ENCODE measurements at places on chromosomes 5 and 9.
A peak's percentile ranks its signal among the peaks of the same experiment; 100 is the strongest.

DNA sequence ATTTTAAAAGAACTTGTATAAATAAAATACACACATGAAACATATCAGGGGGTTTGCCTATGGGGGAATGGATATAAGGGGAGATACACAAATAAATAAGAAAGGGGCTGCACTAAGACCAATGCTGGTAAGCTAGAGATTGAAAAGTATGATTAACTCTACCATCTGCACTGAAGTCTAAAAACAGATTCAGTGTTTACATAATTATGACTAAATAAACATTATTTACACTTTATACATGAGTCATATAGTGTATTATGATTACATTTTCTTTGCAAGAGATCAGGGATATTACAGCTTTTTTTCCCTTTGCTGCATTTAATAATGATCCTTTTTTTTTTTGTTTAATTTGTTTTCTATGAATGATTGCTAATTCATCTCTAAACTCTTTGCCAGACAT, 367.9 kb downstream of the TMEM38B start:
- no peak for DNase-seq

GRCh38 chr9:79382044-79382443, 189.7 kb upstream of the TLE4 start:
- no peak for DNase-seq

DNA sequence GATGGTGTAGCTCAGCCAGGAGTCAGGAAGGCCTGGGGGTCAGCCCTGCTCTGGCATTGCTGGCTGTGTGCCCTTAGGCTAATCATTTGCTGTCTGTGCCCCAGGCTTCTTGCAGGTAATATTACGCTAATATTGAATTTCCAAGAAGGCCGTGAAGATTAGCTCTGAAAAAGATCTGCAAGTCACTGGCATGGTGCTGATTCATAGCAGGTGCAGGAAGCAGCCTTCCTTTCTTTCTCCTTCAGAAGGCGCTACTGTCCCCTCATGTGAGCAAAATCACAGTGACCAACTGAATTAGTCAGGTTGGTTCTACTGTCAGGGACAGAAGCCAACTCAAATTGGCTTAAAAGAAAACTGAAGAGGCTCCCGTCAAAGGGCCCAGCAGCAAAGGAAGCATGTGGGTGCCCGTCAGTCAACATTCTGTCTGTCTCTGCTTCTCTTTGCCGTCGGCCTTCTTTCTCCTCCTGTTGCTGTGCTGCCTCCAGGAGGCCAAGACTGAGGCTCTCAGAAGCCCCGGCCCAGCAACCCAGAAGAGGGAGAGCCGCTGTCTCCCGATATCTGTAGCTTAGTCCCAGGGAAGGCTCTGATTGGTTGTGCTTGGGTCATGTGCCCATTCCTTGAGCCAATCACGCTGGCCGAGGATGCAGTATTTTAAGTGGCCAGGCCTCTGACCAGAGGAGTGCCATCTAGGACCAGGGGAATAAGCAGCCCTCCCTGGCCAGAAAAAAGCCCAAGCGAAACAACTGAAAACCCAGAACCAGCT, 67.8 kb upstream of the NEURL1B start:
- no peak for DNase-seq

DNA sequence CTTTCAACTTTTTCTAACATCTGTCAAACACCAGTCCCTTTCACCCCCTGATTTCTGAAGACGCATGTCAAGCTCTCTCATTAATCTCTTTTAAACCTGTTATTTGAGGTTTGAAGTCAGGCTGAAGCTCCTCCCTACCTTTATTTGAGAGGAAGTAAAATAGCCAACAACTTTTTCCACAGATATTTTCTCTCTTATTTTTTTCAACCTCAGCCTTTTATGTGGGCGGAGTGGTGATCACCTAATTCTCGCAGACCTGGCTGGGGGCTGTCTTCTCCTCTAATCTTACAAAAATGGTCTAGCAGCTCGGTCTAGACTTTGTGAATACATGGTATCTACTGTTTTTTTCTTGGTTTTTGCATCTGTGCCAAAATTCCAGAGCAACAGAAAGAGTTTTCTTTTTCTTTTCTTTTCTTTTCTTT, 395.7 kb upstream of the ACTBL2 start:
- no peak for DNase-seq

- DNase-seq = no peak
These were observed 7.5 kb downstream of the ALDOB start for GRCh38 chr9:101427957-101428655.

- DNase-seq = no peak
These were observed 47.8 kb upstream of the SNX2 start for GRCh38 chr5:122727112-122727541.

- no peak for DNase-seq
These were observed 117.9 kb downstream of the ANXA1 start for GRCh38 chr9:73269430-73270101.

DNA sequence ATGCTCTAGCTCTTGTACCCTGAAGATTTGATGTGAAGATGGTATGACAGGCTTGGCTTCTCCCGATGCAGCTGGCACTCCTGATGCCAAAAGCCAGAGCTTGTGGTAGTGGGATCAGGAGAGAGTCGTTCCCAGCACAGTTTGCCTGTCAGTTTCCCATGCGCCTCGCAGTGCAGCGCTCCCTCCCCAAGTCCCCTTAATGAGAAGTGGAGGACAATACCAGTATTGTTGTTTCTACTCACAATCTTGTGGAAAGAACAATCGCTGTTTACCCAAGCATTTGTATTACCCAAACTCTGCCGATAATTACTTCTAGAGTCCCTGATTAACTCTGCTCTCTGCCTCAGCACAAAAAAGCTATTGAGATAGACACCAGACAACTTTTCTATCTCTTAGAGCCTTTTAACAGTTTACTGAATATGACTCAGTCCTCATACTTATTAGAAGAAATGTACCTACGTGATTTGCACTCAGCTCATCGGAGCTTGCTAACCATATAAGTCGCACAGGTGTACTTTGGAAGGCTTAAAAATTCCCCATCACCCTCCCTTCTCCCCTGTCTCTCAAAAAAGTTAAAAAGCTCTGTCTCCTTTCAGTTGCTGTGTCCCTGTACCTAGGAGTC, 283.2 kb upstream of the TMEM161B start:
- DNase-seq = no peak

- DNase-seq = peak; percentile 21
These were observed 28.6 kb downstream of the CSF2 start for GRCh38 chr5:132102101-132102701.

GRCh38 chr5:149488645-149489306, 62.5 kb downstream of the CSNK1A1 start:
- DNase-seq = no peak

DNA sequence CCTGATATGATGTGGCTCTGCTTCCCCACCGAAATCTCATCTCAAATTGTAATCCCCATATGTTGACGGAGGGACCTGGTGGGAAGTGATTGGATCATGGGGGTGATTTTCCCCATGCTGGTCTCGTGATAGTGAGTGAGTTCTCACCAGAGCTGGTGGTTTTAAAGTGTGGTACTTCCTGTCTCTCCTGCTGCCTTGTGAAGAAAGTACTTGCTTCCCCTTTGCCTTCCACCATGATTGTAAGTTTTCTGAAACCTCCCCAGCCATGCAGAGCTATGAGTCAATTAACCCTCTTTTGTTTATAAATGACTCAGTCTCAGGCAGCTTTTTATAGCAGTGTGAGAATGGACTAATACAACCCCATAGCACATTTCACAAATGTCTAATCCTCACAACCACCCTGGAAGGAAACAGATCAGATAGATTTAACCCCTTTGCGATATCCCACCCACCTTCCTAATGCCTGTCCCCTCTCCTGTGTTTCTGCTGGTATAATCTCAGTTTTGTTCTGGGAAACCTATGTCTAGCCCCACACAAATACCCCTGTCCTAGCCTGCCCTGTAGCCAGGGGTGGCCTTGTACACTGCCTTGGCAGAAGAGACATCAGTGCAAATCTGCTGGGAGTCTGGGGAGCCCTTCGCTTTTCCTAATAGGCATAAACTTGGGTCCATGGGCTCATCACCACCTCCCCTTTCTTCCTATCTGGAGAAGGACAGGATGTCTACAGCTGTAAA, 157.0 kb upstream of the RAI14 start:
- no peak for DNase-seq

GRCh38 chr9:76365028-76365427, 29.2 kb downstream of the RFK start:
- DNase-seq = no peak

- no peak for DNase-seq
These were observed 71.6 kb upstream of the GALNT10 start for GRCh38 chr5:154118893-154119336.

GRCh38 chr5:171999877-172000276, 6.6 kb downstream of the FBXW11 start:
- DNase-seq = no peak

DNA sequence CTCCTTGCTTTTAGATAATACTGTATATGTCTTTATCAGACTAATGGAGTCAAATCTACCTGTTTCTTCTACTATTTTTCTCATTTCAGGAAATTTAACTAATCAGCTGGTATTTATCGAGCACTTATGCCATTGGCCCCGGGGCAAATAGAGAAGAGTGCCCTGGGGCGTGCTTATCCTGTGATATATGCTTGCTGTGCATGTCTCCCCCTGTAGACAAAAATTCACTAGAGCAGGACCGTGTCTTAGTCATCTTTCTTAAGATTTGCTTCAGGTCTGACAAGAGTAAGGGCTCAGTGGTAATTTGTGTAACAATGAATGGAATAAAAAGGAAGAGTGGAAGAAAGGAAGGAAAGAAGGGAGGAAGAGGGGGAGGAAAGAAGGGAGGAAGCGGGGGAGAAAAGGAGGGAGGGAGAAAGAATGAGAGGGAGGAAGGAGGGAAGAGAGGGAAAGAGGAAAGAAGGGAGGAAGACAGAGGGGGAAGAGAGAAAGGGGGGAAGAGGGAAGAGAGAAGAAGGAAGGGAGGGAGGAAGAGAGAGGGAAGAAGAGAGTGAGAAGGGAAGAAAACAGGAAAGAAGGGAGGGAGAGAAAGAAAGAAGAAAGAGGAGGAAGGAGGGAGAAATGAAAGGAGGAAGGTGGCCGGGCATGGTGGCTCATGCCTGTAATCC, 295.7 kb upstream of the PANK3 start:
- DNase-seq = no peak

- no peak for DNase-seq
These were observed 34.4 kb upstream of the RANBP6 start for GRCh38 chr9:6049798-6050197.

GRCh38 chr5:83576341-83576740, 104.8 kb downstream of the VCAN start:
- DNase-seq = no peak

GRCh38 chr9:119215651-119216050, 153.6 kb downstream of the BRINP1 start:
- no peak for DNase-seq

GRCh38 chr5:174424219-174425053, 299.9 kb upstream of the MSX2 start:
- no peak for DNase-seq

- no peak for DNase-seq
These were observed 42.4 kb downstream of the STX17 start for GRCh38 chr9:99948896-99949295.

- DNase-seq = no peak
These were observed 83.1 kb downstream of the DPYSL3 start for GRCh38 chr5:147426640-147427327.

DNA sequence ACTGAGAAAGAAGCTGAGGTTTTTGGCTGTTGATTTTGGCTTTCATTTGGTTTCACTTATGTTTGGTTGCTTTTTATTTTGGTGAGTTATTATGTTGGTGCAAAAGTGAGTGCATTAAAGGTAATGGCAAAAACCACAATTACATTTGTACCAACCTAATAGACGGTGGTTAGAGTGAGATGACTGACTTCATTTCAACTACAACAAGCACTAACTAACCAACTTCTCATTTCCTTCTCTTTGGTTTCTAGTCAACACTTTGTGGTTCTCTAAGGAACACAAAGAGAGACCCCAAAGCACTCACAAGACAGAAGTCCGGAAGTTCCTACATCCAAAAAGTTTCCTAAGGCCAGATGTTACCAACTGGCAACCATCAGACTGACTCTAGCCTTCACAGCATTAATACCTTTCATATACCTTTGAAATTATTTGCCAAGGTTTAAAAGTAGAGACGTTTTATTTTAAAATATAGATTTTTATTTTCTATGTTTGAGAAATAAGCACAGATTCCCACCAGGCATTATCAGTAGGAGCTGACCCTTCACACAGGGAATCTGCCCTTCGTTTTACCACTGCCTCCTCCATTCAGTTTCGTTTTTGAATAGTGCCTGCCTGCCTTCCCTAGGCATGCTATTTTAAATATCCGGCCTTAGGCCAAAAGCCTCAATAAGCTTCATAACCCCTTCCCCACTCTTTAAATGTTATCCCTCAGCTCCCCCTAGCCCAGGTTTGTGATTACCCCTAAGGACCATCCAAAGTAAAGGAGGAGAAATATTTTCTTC, 301.1 kb upstream of the PTGER4 start:
- DNase-seq = no peak
